NB4 (cell line): ENCODE measurements at places on chromosomes 7 and 10.
A peak's percentile ranks its signal among the peaks of the same experiment; 100 is the strongest.

GRCh38 chr7:44703921-44704320 lies 44.7 kb upstream of the ZMIZ2 start:
- DNase-seq, result no peak

DNA sequence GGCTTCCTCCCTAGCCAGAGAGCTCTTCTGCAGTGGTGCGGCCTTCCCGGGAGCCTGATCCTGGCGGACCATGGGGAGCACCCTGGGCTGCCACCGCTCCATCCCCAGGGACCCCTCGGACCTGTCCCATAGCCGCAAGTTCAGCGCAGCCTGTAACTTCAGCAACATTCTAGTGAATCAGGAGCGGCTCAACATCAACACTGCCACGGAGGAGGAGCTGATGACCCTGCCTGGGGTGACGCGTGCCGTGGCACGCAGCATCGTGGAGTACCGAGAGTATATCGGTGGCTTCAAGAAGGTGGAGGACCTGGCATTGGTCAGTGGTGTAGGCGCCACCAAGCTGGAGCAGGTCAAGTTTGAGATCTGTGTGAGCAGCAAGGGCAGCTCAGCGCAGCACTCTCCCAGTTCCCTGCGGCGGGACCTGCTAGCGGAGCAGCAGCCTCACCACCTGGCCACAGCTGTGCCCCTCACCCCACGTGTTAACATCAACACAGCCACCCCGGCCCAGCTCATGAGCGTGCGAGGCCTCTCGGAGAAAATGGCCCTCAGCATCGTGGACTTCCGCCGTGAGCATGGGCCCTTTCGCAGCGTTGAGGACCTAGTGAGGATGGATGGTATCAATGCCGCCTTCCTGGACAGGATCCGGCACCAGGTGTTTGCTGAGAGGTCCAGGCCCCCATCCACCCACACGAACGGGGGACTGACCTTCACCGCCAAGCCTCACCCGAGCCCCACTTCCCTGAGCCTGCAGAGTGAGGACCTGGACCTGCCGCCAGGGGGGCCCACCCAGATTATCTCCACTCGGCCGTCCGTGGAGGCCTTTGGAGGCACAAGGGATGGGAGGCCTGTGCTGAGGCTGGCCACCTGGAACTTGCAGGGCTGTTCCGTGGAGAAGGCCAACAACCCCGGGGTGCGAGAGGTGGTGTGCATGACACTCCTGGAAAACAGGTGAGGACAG lies 1.5 kb downstream of the EEPD1 start:
- no peak for DNase-seq

DNA sequence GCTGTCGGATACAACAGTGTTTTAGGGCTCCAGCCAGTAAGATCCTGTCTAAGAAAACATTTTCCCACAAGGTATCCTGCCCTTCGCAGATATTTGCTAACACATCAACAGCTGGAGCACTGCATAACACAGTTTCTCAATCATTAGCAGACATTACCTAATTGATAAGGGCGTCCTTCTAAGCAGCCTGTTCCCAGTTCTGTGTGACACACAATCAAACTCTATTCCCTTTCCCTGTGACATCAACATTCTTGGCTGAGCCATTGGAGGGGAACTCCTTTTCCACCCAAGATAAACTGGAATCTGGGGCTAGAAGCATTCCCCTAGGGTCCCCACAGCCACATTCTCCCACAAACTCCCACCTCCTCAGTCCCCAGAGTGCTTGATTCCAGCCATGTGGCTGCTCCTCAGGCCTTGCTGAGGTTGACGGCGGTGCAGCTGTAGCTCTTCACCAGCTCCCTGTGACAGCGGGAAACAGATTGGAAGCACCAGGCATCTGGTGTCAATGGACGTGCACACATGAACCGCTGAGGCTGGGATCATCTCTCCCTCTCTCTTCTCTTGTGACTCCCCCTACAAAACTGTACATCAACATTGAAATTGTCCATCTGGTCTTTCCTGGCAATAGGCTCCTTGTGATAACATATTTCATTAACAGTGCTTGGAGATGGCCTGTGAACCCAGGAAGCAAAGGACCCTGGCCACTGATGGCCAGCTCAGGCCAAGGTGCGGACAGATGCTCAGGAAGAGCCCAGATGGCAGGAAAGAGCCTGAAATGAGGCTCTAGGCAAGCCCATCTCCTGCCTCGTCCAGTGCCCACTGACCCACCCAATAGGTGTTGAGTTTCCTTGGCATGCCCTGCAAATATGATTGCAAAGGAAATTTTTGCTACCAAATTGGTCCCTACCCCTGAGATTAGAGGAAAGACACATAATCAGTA lies 131.1 kb upstream of the TBX20 start:
- DNase-seq, result no peak

DNA sequence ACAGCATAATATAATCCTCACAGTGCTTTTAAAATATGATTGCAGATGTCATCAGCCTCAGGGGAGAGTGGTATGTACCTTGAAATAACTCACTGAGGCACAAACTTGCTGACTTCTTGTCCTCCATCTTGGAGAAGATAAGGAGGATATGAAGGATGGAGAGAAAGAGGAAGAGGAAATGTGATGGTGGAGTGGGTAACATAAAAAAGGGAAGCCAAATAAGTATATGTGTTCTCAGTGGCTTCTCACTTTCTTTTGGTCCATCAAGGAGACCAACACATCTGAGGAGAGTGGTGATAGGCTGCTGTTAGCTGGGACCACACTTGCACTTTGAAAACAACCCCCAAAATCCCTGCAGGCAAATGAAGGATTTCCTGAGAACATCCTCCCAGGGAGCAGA lies 21.6 kb upstream of the ZNF37A start:
- DNase-seq, result peak; percentile 10

- DNase-seq, result no peak
These were observed 32.7 kb downstream of the DPYSL4 start for GRCh38 chr10:132219486-132219885.

DNA sequence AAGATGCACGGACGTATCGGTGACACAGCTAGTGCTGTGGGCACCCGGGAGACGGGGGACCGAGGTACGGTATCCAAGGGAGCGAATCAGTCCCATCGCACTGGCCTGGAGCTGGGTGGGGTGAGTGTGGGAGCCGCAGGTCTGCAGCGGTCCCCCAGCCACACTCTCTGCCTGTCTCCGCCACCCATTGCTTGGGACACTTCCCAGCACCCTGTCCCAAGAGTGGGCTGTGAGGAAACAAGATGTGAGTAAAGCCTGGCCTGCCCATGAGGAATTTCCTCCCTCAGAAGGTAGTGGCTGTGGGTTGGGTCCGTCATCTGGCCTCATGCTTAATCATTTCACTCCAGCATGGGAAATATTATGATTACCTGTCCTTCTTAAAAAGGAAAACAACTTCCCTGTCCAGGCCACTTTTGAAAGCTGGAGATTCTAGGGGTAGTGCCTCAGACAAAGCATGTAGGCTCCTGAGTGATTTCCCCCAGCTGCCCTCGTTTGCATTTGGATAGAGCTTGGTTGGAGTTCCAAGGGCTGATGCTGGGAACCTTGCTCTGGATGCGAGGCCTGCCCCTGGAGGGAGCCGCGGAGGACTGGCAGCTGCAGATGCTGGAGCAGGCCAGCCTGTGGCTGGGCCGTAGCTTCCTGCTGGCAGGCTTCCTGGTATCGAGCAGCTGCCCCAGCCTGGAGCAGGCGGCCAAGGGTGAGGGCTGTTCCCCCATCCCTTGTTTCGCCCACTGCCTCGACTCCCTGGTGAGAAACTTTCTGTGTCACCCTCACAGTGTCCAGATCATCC lies 6.2 kb upstream of the ACTR3C start:
- DNase-seq, result no peak

DNA sequence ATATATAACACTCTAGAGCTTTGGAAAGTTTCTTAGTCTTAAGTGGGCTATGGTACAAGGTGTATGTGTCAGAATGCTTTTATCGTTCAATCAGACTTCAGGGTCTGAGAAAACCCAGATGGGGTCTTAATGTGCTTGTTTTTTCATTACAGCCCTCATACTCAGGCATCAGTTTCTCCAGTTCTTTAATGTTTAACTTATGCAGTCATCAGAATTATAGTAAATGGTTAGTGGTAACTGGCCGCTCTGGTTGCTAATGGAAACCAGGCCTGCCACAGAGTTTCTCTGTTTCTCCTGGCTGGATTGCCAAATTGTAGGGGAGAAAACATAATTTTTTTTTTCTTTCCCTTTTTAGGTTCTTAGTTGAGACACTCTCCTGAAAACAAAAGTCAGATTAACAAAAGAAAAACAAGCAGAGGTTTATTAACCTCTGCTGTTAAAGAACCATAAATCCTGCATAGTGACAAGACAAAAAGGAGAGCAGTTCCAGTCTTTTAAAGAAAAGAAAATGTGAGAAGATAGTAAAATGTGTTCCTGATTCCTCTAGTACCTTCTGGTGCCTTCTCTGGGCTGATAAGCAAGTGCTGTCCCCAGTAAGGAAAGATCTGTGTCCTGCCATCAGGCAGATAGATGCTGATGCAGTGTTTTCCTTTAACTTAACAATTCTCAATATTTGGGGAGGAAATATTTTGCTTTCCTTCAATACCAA lies 21.5 kb upstream of the GHITM start:
- no peak for DNase-seq

DNA sequence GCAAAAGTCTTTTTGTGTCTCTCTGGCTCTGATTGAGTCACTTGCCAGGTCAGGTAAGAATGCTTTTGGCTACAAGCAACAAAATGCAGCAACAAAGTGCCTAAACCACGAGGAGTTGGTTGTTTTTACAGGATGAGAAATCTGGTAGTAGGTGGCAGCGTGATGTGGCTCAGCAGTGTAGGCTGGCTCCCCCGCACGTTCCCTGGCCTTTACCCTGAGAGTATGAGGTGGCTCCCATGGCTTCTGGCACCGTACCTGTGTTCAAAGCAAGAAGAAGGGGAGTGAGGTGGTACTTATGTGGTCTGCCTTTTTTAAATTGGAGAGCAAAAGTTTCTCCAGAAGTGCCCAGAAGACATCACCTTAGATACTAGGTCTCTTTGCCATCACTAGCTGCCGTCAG lies 11.7 kb downstream of the PRKRIP1 start:
- no peak for DNase-seq

DNA sequence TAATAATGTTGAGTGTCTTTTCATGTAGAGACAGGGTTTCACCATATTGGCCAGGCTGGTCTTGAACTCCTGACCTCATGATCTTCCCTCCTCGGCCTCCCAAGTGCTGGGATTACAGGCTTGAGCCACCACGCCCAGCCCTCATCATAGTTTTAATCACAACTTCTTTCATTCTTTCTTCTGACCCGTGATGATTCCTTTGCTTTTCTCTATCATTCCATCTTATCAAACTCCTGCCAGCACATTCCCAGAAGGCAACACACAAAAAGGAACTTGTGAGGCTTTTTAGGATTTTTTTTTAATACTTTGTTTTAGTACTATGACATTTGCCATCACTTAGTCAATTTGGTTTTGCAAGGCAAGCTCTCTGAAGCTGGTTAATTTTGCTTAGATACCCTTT lies 77.5 kb upstream of the MEOX2 start:
- no peak for DNase-seq

DNA sequence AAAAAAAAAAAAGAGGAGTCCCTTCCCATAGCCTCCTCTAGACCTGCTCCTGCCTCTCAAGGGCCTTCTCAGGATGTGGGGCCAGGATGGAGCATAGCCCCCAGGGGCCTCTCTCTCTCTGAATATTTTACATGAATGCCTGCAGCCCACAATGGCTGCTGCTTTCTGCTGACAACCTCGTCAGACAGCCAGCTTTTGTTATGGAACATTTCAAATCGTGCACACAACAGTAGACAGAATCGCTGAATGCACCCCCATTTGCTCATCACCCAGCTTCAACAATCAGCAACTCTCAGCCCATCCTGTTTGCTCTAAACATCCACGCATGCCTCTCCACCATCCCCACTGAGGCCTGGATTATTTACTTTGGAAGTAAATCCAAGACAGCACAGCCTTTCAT lies 5.4 kb downstream of the PLAC9 start:
- no peak for DNase-seq

GRCh38 chr7:138245682-138246081 lies 169.4 kb downstream of the AKR1D1 start:
- DNase-seq, result peak; percentile 59

DNA sequence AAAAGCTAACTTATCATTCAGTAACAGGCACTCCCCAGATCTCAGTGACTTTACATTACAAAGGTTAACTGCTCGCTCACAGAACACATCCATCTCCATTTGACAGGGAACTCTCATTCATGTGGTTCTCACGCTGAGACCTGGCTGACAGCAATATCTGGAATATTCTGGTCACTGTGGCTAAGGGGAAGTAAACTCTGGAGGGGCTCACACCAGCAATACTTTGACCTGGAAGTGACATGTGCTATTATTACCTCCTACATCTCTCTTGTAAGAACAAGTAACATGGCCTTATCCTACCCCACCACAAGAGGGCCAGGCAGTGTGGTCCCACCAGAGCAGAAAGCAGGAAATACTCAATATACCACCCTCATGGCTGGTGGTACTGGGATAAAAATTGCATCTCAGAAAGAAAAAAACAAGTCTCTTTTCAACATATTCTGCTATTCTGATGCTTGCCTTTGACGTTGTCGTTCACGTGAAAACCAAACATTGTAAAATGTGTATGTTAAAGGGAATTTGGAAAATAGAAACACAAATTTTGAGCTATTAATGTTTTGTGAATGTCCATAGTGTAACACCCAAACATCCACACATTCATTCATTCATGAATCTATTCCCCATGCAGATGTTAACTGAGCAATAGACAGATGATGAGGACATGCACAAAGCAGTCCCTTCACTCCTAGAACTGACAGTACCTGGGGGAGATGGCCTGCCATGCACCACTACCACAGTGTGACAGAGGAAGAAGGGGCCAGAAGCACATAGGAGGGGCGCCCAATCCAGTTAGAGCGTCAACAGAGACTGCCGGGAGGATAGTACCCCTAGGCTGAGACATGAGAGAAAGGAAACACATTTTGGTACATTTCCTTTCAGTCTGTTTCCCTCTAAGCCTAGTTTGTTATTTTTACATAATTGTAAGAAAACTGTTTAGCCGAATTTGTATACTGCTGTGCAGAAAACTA lies 166.0 kb upstream of the SP4 start:
- peak; percentile 62 for DNase-seq
